Nucleus accumbens (tissue), 56 donors: ENCODE measurements at places on chromosomes 5 and 9.

GRCh38 chr9:6827439-6828145 is 69.8 kb downstream of the KDM4C start:
- DNase-seq: no peak

- DNase-seq: no peak
Measured at GRCh38 chr5:5374009-5374715, 48.3 kb upstream of the ICE1 start.

- DNase-seq: no peak
Measured at GRCh38 chr5:56557198-56557597, 258.2 kb upstream of the MAP3K1 start.

GRCh38 chr5:1507961-1508658 is 15.7 kb downstream of the LPCAT1 start:
- DNase-seq: no peak

GRCh38 chr9:111350556-111350955 is 20.5 kb upstream of the OR2K2 start:
- no peak for DNase-seq

- no peak for DNase-seq
Measured at GRCh38 chr9:80899208-80899607, 790.1 kb downstream of the TLE1 start.

DNA sequence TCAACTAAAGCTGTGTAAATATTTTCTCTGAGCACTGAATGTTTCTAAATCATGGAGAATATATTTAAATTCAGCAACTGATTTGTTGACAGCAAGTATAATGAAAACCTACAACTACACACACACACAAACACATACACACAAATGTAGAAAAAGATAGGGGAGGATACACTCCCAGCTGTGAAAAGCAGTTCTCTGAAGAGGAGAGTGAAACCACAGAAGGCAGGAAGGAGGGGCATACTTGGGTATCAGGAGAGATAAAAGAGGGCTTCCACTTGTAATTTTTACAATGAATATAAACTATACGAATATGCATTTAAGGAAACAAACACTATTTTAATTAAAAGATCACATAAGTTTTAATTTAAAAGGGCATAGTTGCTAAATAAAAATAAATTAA is 227.8 kb upstream of the SLC24A2 start:
- no peak for DNase-seq

GRCh38 chr5:34758514-34758913 is 80.5 kb upstream of the TTC23L start:
- DNase-seq: no peak

DNA sequence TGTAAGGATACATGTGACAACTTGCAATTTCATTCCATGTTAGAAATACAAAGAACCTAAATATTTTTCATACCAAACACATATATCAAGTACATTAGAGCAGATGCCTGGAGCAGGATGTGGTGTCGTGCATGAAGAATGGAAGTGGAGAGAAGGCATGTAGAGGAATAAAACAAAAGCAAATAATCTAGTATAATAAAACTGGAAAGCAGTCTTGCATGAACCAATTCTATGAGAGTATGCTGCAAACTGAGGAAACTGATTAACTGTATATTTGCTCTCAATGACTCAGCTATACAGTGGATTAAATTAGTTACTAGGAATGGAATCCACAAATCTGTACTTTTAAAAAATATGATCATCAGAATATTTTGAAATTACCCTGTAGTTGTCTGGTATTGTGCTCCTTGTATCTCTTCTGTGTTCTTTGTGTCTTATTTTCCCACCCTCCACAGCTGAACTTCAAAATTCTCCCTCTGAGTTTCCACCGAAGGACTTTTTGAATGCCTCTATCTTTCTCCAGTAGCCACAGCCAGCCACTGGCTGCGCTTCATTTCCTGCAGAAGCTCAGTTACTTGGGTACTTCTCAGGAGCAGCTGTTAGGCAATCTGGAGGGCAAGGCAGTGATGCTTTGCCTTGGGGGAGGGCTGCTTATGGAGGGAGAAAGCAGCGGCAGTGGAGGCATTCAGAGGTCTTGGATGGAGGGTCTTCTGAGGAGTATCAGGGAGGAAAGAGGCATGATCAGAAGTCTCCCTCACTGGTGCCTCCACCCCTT is 608.0 kb downstream of the BRINP1 start:
- DNase-seq: no peak

DNA sequence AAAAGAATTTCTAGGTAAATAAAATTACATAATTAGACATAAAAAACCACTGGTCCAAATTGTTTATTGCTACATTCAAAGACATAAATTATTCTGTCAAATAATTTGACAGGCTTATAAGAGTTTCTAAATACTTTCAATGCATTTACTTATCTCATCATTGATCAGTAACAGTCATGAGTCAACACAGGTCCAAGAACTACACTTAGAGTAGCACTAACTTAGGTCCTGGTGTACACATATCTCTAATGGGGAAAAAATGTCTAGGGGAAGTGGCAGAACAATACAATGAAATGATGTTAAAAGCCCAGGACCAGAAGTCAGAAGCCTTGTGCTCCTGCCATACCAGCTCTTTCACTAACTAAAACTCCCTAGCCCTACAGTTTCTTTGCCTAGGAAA is 96.5 kb upstream of the SLCO6A1 start:
- no peak for DNase-seq

DNA sequence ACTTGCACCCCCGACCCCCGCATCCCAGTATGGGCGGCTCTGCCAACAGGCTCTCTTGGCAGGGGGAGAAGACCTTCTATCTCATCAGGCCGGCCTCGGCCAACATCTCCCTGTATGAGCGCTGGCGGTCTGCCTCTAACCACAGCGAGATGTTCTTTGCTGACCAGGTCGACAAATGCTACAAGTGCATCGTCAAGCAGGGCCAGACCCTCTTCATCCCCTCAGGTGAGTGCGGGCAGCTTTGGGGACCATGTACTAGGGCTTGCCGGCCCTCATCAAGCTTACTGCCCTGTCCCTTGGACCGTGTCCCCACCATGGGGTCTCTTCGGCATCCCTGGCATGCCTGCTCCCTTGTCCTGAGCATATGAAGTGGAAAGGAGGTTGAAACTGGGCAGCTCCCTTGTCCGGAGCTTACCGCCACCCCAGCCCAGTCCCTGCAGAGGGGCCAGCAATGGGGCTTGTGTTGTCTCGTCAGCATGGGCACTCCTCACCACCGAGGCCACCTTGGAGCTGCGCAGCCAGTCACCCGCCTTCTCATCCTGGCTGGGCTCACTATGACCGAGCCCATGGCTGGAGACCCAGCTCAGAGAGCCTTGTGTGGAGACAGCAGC is 78.1 kb downstream of the PHF2 start:
- DNase-seq: no peak

GRCh38 chr9:34331196-34331595 is 1.8 kb downstream of the NUDT2 start:
- DNase-seq: no peak

GRCh38 chr5:160159991-160160792 is 40.9 kb upstream of the PWWP2A start:
- no peak for DNase-seq

- no peak for DNase-seq
Measured at GRCh38 chr9:69193685-69194032, 19.6 kb downstream of the TJP2 start.

DNA sequence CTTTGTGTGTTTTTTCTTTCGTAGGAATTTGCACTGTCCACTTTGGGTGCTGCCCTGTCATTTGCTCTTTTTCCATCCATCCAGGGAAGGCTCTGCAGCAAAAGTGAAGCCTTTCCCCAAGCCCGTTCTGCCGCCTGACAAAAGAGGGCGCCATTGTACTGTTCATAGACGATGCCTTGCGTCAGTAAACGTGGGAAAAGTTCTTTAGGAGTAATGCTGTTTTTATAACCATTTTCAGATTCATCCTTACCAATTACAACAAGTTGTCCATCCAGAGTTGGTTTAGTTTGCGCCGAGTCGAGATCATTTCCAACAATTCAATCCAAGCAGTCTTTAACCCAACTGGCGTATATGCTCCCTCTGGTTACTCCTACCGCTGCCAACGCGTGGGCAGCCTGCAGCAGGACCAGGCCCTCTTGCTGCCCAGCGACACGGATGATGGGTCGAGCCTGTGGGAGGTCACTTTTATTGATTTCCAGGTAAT is 34.3 kb upstream of the RPS23 start:
- peak; percentile 61 for DNase-seq

GRCh38 chr5:120158211-120158610 is 305.9 kb upstream of the PRR16 start:
- DNase-seq: no peak

DNA sequence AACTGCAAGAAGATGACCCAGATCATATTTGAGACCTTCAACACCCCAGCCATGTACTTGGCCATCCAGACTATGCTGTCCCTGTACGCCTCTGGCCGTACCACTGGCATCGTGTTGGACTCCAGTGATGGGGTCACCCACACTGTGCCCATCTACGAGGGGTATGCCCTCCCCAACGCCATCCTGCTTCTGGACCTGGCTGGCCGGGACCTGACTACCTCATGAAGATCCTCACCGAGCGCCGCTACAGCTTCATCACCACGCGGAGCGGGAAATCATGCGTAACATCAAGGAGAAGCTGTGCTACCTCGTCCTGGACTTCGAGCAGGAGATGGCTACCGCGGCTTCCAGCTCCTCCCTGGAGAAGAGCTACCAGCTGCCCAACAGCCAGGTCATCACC is 9.1 kb upstream of the TBCA start:
- DNase-seq: no peak

GRCh38 chr5:151271336-151271735 is 18.4 kb downstream of the GM2A start:
- DNase-seq: no peak

DNA sequence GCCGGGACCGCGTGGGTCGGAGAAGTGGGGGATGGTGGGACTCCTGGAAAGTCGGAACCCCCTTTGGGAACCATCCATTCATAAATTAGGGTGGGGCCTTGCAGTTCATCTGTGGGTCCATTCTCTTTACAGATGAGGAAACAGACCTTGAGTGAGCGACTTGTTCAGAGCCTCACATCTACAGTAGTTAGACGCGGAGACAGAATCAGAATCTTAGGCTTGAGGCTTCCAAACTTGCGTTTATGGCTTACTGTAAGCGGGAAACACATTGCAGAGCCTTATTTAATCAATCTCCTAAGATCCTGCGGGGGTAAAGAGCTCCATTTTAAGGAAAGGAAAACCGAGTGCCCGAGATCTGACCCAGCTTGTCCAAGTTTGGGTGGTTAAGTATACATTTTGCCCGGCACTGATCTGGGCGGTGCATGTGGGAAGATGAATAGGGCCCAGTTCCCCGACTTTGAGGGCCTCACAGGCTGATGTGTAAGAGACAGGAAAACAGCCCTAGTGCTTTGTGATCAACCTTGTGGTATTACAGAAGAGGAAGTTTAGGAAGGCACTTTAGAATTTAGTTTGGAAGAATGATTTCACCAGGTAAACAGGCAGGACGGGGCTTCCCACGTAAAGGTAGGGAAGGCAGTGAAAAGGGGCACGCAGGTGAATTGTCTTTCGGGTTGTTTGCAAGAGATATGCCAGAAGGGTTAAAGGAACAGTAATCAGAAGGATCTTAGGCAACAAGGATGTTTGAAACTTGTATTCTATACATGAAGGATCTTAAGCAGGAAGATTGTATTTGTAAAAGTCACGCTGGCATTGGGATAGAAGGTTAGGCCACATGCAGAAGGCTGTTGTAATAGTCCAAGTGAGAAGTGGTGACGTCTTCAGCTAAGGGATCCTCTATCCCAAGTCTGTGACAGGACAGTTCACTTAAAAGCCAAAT is 744 bp downstream of the TARS1 start:
- no peak for DNase-seq

DNA sequence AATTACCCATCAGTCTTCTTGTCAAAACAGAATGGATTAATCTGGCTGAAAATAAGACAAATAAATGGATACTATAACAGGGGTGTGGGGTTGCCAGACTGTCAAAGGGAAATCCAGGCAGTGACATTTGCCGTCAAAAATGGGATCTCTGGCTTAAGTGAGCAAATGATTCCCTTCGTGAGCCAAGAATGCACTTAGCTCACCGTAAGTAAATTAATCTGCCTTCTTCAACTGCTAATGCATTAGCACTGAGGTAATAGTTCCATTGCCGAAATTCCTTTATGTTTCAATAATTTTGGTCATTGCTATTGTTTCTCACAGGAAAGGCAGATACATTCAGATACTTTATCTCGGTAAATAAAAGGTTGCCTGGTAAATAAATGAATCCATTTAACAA is 377.8 kb downstream of the KIAA0825 start:
- DNase-seq: no peak

GRCh38 chr9:82106536-82106935 is 118.0 kb downstream of the SPATA31D1 start:
- DNase-seq: no peak

- no peak for DNase-seq
Measured at GRCh38 chr5:14945450-14945849, 73.9 kb upstream of the ANKH start.

- no peak for DNase-seq
Measured at GRCh38 chr5:55402199-55402598, 94.4 kb downstream of the MTREX start.

GRCh38 chr9:125074976-125075375 is 68.4 kb downstream of the SCAI start:
- DNase-seq: no peak

GRCh38 chr9:120767451-120767850 is 25.8 kb downstream of the FBXW2 start:
- DNase-seq: no peak

DNA sequence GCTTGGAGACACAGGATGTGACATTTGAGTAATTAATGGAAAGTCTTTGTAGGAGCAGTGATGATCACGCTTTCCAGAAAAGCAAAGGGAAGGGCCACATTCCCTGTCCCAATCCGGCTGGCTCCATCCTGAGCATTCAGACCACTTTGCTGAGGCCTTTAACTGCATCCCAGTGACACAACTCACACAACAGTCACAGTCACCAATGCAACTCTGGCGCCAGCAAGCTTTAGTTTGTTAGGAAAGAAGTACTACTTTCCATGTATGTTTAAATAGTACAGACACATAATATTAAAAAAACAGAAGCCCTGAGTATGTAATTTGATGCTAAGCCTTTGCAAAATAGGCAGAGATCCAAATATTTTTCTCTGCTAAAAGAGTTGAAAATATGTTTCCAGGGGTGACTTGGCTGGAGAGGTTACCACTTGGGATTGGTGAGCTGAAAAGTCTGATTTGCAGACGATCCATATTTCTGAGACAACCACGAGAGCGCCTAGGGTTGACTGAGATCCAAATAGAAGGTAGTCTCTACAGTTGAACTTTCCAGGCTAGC is 31.7 kb upstream of the GAS1 start:
- DNase-seq: no peak

DNA sequence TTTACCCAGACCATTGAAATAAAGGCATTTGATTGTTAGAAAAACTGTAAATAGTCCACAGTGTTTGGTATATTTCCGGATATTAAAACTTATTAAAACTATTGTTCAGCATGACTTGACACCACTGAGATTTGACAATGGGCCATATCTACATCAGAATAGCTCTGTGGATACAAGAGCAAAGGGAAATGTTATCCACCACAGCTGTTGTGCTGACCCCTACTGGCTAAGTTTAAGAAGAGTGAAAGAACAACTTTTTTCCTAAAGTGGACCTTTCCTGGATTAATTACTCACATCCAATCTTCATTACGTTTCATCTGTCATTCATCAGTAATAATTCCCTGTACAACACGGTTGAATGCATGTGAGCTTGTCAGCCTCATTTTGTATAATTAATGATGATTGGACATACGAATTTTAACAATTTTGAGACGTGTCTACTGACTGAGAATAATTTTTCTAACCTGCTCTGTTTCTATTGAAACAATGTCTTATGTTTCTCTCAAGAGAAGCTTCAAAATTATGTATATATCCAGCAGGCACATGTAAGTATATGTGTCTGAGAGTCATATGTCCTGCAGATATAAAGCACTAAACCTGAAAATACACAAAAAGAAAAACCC is 1952.6 kb downstream of the MAT2B start:
- no peak for DNase-seq
